Thyroid gland (tissue), 4 donors: ENCODE measurements at places on chromosomes 2 and 18. TPM values are rescaled to one million over a fixed set of nuclear protein-coding genes. Genes with fewer than 3 reads are reported as not detected.

DNA sequence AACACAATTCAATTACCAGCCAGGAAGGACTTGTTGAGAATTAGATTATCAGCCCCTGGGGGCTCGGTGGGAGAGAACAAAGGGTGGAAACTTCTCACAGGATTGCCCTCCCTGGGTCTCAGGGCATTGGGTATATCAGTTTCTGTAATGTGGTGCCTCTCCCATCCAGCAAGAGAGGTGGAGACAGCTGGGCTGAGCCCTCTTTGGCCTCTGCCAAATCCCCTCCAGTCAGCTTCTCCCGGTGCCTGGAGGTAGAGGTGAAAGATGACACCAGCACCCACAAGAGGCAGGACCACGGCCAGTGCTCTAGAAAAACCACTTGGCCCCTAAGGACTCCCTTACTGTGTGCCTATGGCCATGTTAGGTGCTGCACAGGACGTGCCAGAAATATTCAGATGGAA, 179.7 kb downstream of the HAUS1 start:
- H3K36me3 ChIP-seq = no peaks in the 10 kb centered on the region
- no peak overlapping the region for H3K27ac ChIP-seq
- H3K4me1 ChIP-seq = no peaks in the 10 kb centered on the region
- DNase-seq = no peak
- no peak overlapping the region for H3K4me3 ChIP-seq

- no peaks in the 10 kb centered on the region for H3K36me3 ChIP-seq
- no peaks in the 10 kb centered on the region for H3K27me3 ChIP-seq
- no peaks in the 10 kb centered on the region for H3K4me1 ChIP-seq
- no peak overlapping the region for H3K4me3 ChIP-seq
Observed at GRCh38 chr2:55751966-55752365, 58.3 kb upstream of the PNPT1 start.

DNA sequence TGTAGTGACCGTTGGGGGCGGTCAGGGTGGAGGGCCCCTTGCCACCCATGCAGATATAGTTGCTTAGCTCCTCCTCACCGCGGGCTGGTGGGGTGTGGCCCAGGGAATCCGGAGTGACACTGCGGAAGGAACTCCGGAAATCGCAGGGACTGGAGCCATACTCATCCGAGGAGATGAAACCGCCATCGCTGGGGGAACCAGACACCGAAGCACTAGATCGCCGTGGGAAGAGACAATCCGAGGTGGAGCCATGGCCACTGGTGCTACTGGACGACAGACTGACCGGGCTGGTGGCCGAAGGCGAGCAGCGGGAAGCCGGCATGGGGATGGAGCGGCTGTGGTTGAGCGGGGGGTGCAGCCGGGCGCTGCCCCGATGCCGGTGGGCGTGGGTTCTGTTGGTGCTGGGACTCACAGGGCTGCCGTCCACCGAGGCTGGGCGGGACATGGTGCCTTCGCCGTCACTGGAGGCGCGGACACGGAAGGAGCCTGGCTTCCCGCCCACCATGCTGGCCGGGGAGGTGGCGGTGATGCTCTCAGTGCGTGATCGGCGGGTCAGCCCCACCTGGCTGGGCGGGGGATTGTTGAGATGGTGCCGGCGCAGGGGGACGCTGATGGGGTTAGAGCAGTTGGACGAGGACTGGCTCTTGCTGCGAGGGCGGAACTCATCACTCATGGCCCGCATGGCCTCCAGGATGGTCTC, 2.2 kb downstream of the IRS1 start:
- DNase-seq = peak; percentile 73
- H3K4me3 ChIP-seq = peak overlapping the region; percentile 72
- peak overlapping the region; percentile 94 for H3K27ac ChIP-seq
- H3K27me3 ChIP-seq = no peaks in the 10 kb centered on the region
- H3K4me1 ChIP-seq = peaks cover 22% of the 10 kb centered on the region

The RAB17 gene
- 88.1 TPM for total RNA-seq

The CFAP221 gene
- total RNA-seq = 11.5 TPM

The DCDC2C gene
- 1.5 TPM for total RNA-seq

DNA sequence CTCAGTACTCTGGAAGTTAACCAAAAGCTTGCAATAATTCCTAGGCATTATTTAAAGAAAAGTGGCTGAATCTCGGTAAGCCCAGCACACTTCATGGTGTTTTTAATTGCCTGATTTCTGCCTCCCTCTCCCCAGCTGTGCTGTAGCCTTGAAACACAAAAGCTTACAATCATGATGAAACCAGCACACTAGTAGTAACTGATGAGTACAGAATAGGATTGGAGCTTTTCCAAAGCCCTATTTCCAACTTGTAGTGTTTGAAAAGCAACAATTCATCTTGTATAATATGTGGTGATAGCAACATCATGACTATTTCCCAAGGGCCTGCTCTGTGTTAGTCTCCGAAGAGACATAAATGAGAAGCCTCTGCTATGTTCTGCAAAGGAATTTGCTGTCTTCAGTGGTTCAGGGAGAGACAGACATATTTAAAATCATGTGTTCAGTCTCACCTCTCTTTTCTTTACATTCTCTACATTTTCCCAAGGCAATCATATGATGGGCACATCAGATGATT, 1015.0 kb downstream of the BCL11A start:
- H3K36me3 ChIP-seq = no peaks in the 10 kb centered on the region
- H3K27me3 ChIP-seq = no peaks in the 10 kb centered on the region
- H3K27ac ChIP-seq = no peak overlapping the region
- no peaks in the 10 kb centered on the region for H3K4me1 ChIP-seq
- no peak for DNase-seq

The ERBB4 gene
- 21.0 TPM for total RNA-seq

GRCh38 chr2:108634576-108635160, 84.6 kb upstream of the RANBP2 start:
- H3K36me3 ChIP-seq = no peaks in the 10 kb centered on the region
- peaks cover 69% of the 10 kb centered on the region for H3K4me1 ChIP-seq
- H3K27ac ChIP-seq = no peak overlapping the region
